ENCODE measurements at places on chromosomes 2 and 18. TPM values are rescaled to one million over a fixed set of nuclear protein-coding genes. Genes with fewer than 3 reads are reported as not detected.

The KYNU gene
- total RNA-seq, result 361 TPM

The NABP1 gene
- total RNA-seq, result 14.1 TPM

The NYAP2 gene
- not detected for total RNA-seq

The CD207 gene
- total RNA-seq, result not detected

The CHST9 gene
- total RNA-seq, result 0.02 TPM

The SS18 gene
- total RNA-seq, result 52.2 TPM

The EML6 gene
- total RNA-seq, result 1.0 TPM

The CRYGC gene
- not detected for total RNA-seq
